ENCODE measurements at places on chromosomes 1 and 21. TPM values are rescaled to one million over a fixed set of nuclear protein-coding genes. Genes with fewer than 3 reads are reported as not detected.

Gene CRNN
- total RNA-seq = not detected

Gene ERVH48-1
- total RNA-seq = not detected

Gene KCND3
- 6.2 TPM for total RNA-seq

DNA sequence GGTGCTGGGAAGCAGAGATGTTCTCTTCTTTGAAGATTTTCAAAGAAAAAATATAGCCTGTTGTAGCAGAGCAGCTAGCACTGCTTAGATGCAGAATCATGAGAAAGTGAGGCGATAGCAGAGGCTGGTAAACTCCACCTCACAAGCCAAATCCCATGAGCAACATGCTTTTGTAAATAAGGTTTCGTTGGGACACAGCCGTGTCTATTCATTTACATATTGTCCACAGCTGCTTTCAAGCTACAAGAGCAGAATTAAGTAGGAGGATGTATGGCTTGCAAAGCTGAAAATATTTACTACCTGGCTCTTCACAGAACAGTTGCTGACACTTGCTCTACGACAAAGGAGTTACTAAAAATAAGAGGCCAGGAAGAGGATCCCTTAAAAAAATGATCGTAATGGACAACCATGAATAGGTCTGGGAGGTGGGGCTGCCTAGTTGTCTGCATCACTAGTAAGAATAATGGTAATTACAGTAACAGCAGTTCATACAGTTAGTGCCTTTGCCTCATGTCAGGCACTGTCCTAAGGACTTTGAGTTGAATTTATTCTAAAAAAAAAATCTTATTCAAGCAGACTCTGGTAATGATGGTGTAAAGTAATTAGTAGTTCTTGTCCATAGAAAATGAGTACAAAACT lies 622.0 kb downstream of the KIF26B start:
- DNase-seq = no peak

Gene AHDC1
- total RNA-seq = 27.3 TPM

DNA sequence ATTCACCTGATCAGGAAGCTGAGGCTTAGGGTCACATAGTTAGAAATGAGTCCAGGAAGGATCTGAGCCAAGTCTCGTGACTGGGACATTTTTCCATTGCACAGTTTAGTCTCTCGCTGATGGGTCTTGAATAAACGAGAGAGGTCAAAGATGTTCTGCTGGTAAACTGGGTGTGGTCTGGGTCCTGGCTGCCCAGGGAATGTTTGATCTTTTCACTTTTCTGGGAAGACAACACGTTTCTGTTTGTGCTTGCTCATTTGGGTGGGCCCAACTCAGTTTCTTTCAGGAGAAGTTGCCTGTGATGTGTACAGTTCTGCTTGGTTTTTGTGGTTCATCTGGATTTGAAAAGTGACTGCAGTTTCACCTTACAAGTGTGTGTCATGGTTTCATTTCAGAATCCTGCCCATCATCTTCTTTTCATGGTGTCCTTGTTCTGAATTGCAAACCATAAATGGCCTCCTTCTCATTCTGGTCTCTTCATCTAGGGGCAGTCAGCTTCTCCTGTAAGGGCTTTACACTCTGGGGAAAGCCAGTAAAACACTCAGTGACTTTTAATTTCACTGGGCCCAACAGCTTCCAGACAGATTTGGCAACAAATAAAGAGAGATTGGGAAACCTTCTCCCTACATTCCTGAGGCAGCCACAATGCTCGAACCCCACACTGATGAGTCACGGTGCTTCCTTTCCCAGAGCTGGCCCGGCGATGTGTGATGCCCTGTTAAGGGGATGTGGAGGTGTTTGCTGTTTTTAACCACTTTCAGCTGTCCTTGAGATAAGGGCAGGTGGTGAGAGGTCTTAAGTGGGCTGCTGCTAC lies 7.2 kb upstream of the TACSTD2 start:
- DNase-seq = peak; percentile 76

DNA sequence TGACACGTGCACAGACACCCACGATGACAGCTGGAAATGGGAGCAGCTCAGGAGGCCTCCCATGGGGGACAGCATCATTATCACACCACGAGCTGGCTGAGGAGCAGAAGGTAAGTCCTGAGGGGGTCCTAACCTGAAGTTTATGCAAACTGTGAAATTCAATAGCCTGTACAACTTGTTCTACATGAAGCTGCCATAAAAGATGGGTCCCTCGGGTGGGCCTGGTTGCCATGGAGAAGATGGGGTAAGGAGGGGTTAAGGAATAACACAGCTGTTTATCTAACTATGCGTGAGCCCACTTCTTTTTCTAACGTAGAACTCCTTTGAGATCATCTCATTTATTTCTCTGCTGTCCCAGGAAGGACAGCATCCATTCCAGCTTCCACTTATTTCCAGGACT lies 163.4 kb upstream of the CD34 start:
- DNase-seq = no peak

DNA sequence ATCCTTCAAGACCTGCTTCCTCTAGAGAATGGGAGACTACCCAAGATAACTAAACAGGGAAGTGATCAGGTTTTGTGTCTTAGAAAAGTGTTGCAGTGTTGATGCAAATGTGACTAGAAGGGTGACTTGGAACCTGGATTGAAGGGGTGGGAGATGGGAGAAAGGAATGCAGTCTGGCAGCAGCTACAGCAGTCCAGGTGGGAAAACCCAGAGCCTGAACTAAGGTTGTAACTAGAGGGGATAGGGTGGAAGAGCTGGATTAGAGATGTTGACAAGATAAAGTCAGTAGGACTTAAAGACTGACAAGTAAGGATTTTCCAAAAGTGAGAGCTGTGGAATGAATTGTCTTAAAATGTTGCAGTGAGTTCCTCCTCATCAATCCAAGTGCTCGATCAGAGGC lies 7.1 kb upstream of the SHISA4 start:
- DNase-seq = no peak

DNA sequence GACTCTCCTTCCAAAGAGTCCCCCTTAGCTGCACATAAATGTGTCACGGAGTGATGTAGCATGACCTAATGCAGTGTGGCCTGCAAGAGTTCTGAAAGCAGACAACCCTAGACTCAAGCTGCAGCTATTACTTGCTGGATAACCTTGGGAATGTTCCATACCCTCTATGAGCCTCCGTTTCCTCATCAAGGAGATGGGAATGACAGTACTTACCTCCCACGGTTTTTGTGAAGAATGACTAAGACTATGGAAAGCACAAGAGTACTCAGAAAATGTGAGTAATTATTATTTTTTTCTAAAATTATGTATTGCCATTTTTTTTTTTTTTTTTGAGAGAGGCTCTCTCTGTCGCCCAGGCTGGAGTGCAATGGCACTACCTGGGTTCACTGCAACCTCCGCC lies 3.0 kb downstream of the TTC39A start:
- DNase-seq = no peak

Measured in ureter (tissue), 1 donor.